Lung microvascular endothelial cell (primary cell): ENCODE measurements at places on chromosomes 1 and 21.

DNA sequence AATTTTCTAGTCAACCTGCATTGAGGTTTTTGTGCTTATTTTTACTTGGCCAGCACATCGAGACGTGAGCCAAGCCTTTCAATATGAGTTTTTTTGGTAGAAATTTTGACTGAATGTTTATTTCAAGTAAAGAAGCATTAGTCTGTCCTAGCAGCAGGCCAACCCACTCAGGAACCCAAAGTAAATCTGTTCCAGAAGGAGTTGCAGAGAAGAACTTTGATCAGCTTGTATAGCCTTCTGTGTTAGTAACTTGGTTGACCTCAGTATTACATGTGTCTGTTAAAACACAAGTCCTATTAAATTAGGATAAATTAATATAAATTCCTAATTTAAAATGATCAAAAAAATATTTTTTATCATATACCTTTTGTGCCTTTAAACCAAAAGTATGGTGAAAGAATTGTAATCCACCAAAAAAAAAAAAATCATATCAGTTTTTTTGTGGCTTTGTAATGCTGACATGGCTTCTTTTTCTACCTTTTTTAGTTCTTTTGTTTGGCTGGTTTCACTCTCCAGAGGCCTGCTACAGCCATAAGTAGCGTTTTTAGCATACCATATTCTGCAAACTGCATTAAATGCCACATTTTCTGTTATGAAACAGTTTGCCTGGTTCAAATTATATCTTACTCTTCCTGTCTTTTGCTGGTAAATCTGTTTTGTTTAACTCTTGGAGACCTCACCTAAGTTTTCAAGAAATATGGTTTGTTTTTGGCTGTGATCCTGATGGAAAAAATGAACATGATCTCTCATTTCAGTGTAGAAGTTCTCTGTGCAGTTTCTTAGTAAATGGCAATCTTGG, 39.5 kb downstream of the ATF6 start:
- DNase-seq = no peak

DNA sequence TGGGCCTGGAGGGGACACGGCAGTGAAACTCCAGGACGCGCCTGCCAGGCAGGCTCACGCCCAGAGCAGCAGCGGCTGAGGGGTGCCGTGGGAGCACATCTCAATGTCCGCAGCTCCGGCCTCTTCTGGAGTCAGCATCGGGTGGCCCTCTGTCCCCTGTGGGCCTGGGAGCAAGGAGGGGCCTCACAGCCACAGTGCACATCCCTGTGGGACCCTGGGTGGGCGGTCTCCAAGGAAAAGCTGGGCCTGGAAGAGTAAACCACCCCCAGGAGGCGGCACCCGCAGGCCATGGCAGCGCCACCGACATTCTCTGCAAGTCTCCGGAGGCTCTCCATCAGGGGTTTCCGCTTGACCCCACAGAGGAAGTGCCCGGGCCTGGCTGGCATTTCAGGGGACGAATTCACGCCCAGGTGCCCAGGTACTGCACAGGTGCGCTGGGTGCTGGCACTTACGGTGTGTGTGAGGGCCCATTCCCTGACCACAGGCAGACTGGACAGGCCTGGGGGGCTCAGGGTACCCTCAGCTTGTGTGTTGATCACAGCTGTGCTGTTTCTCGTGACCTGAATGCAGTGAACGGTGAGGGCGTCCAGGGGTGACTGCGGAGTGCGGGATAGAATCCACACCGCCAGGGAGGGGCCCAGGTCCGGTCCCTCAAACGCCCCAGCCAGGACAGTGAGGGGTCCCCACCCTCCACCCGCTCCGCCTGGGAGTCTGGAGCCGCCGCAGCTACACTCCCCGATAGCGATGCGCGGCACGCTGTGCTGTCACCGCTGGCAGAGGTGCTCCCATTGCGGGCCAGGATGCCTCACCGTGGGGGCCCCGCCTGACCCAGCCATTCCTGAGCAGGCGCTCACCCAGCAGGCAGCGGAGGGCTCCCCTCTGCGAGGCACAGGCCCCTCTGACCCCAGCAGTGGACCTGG, 16.6 kb upstream of the RNF223 start:
- DNase-seq = no peak

- no peak for DNase-seq
Observed at GRCh38 chr1:35657851-35658250, 16.5 kb upstream of the PSMB2 start.

DNA sequence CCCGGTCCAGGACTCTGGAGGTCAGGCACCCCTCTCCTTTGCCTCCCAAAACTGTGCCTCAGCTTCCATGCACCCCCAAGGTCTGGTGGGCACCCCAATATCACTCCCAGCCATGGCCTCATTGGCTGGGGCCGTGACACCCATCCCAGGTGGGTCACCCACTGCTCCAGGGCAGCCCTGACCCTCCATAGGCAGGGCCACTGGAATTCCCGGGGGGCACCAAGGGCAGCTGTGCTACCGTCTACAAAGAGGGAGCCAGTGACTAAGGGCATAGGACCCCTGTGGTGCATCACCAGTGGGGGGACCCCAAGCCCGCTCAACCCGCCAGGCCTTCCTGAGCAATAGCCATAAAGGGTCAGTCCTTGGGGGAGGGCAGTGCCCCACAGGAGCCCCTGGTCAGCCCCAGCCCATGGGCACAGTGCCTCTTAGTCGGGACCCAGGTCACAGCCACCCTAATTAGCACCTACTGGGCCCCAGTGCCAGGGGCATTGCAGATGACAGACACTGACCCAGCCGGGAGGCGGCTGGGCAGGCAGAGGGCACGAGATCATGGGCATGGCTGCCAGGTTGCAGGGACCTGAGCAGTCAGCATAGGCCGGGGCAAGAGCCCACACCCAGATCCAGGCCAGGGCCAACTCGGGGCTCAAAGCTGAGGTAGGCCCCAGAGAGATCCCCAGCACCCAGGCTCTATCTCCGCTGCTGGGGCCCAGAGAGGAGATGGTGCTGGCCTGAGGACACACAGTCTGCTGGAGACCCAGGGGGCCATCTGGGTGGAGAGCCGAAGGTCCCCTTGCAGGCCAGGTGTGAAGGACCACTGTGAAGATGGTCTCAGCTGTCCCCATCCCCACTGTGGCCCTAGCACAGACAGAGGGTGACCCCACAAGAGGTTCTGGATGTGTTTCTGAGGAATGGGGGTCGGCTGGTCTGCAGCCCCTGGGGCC, 19.0 kb upstream of the ARF1 start:
- DNase-seq = no peak

DNA sequence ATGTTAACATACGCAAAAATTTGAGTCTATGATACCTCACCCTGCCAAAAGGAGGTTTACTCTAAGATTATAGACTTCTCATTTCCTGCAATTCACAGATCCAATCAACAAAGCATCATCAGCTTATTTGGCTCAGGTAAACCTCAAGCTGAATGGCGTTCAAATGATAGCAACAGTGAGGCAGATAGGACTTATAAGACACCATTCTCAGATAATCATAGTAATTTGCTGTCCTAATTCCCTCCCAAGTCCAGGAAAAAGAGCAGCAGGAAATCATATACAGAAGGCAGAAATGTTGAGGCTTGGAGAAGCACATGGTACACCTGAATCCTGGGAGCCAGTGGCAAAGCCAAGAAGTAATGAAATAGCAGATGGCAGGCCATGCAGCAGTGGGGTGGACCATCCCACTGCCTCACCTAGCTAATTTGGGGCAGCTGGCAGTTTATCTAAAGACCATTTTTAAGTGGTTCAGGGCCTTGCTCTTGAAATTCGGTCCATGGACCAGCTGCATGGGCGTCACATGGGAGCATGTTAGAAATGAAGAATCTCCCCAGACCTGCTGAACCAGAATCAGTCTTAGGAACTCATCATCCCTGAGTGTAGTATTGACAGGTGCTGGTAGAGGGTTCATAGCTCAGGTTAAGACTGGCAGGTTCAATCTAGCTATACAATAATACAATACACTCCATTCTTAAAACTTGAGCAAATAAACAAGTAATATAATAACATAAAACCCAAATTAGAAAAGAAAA, 57.7 kb downstream of the ASTN1 start:
- no peak for DNase-seq

GRCh38 chr1:233869680-233870079, 34.8 kb upstream of the SLC35F3 start:
- no peak for DNase-seq

- peak; percentile 77 for DNase-seq
Observed at GRCh38 chr1:20640183-20640597, 6.9 kb downstream of the PINK1 start.

DNA sequence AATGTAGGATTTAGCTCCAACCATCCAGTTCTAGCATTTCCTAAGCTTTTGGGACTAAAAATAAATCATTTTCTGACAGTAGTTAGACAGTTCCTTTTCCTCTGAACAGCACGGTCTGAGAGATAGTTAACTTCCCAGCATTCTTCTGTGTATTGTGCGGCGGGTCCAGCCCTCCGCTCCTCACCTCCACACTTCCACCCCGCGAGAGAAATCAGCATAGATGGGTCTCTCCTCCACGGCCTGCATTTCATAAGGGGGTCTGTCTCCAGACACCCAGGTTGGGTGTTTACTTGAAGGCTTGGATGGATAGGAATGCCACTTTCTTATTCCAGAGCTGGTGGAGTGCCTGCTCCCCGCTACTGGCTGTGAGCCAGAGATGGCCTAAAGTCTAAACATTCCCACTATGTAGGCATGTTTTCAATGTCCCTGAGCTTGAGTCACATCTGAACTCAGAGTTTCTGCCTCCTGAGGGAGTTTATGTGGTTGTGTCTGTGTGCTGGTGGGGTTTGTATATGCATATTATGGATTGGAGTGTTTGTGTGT, 38.0 kb upstream of the PPP2R5A start:
- DNase-seq = peak; percentile 69

DNA sequence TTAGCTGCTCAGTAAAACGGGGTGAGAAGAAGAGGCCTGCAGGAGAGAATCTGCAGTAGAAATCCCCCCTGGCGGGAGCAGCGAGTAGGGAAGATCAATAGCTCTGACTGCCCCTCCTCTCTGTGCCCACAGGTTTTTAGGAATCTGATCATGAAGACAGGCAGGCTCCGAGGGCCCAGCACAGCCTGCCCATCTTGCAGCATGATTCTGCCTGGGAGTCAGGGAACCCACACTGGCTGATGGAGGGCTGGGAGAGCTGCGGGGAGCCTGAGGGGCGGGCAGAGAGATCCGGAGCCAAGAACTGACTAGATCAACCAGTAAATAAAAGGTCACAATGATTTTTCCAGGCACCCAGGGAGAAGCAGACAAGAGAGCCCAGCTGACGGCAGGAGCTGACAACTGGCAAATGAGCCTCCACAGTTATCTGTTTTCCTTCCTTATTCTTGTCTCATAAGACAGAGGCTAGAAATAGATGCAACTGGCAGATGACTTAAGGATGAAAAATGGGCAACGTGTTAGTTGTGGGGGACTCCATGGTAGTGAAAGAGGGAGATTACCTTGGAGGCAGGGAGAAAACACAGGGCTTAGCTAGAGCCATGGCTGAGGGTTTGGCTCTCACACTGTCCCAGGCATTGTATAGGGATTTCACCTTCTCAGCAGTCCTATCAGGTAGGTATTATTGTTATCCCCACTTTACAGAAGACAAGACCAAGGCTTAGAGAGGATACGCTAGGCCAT, 116.2 kb downstream of the PLXNA2 start:
- DNase-seq = no peak

- no peak for DNase-seq
Observed at GRCh38 chr1:185821612-185822385, 87.6 kb downstream of the HMCN1 start.

DNA sequence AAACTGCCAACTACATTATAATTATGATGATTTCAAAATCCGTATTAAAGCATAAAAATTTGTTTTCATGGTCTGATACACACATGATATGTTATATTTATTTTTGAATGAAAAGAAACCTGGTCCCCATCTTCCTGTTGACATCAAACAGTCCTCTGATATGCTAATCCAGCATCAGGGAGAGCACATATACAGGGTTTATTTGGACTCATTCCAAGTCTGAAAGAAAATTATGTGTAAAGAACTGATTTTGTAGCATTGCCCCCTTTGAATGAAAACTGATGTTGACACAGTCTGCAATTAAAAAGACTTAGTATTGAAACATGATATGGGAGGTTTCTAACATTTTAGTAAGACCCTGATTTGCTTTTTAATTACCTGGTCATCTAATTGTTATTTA, 119.4 kb downstream of the NEK7 start:
- DNase-seq = no peak

GRCh38 chr1:61282387-61282786, 200.0 kb downstream of the NFIA start:
- no peak for DNase-seq

DNA sequence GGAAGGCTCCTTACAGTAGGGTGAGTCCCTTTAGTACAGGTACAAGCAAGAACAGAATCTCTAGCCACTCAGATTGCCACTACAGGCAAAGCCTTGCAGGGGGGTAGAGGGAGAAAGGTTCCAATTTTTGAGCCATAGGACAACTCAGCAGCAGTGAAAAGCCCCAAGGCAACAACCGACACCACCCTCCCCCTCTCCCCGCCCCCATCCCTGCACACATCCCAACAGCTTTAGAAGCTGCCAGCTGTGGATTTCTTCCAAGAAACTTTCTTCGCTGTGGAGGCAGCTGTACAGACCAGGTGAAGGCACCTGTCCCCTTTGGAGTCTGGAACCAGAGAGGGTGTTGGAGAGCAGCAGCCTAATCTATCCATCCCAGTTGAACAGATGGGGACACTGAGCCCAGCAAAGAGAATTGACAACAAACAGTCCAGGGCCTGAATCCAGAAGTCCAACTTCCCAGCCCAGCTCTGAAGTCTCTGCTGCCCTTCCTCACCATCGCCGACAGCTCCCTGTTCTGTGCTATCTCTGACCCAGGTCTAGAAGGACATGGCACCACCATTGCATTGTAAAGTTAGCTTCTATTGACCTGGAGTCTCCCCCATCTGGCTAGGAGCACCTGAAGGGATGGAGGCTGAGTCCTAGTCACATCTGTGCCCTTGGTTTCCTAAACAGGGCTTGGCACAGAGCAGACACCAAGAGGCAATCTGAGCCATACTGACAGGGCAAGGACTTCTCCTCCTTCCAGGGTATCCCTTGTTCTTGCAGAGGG, 2.2 kb downstream of the TENT5B start:
- DNase-seq = no peak

DNA sequence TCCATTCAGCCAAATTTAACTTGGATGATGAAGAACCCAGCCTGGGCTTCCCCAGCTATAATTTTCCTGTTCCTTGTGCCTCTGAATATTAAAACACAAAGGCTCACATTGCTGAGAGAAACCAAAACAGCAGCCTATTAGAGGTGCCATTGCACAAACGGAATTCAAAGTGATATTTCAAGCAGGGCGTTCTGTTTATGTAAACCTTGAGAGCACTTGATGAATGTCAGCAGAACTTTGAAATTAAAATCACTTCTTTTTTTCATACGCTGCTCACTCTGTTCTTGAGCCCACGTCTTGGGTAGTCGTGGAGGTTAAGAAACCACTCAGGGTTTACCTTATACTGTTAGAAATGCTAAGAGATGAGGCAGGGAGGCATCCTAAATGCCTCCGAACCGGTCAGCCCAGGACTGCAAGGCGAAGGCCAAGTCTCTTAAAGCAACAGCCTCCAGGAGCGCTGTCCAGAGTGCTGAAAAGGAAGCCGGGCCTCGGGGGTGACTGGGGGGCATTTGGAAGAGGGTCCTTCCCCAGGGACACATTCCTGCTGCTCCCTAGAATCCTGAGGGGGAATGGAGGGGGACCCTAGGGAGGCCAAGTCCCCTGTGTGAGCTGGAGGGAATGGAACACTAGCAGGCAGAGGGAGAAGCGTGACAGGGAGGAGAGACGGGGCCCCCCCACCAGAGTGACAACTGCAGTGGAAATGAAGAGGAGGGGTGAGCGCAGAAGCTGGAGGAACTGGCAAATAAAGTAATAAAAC, 154.8 kb upstream of the VAMP3 start:
- DNase-seq = peak; percentile 55
